COR-L47 (cell line): ENCODE measurements at places on chromosomes 1 and 21.
A peak's percentile ranks its signal among the peaks of the same experiment; 100 is the strongest.

DNA sequence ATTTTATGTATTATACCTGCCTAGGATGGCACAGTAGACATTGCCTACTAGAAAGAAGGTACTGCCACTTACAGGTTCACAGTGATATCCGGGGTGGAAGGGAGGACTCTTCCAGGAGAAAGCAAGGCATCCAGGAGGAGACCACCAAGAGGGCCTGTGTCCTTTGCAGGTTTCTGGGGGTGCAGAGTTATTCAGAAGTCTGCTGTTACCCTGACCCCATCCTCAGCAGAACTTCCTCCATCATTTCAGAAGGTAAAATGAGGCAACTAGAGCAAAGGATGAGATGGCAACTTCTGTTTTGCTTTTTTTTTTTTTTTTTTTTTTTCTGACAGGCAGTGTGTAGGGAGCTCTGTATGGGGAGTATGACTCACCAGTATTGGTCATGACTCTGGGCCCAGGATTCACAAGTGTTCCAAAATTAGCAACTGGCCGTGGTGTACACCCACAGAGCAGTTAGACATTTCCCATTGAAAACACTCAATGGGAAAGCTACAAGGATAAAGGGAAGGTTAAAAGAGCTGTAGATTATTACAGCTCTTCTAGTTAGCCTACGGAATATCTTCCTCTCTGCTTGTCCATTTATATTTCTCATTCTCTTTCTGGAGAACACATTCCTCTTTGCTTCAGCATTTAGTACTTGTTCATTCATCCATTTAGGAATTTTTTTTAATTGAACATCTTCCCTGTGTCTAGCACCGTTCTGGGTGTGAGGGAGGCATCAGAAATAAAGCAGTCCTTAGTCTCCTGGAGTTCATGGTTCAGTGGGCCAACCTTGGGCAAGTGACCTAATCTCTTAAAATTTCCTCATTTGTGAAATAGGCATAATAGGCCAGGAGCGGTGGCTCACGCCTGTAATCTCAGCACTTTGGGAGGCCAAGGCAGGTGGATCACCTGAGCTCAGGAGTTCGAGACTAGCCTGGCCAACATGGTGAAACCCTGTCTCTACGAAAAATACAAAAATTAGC, 50.5 kb upstream of the PPP2R5A start:
- DNase-seq: no peak

DNA sequence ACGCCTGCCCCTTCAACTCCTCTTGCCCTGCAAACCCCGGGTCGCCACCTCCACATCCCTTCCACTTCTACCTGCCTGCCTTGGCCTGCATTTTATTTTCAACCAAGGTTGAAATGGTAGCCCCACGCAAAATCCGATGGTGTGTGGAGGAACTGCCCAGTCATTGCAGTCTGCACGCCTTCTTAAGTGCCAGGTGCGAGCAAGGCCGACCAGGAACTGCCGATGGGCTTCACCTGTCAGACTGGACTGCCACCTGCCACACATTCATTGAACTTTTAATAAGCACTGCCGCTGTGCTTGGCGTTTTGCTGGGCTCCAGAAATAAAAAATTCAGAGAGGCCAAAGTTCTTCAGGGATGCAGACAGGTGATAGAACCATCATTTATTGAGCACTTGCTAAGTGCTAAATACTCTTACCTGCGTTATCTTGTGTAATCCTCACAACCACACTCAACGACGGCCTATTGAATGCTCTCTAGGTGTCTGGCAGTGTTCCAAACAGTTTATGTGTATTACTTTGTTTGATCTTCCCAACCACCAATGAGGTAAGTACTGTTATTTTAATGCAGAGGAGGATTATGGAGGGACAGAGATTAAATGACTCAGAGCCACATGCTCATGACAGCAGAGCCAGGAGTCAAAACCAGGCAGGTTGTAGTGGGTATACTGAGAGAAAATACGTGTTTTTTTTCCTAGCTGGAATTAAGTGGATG, 36.2 kb downstream of the CACHD1 start:
- peak; percentile 76 for DNase-seq

- DNase-seq: no peak
Observed at GRCh38 chr1:237681210-237681609, 209.5 kb downstream of the ZP4 start.

DNA sequence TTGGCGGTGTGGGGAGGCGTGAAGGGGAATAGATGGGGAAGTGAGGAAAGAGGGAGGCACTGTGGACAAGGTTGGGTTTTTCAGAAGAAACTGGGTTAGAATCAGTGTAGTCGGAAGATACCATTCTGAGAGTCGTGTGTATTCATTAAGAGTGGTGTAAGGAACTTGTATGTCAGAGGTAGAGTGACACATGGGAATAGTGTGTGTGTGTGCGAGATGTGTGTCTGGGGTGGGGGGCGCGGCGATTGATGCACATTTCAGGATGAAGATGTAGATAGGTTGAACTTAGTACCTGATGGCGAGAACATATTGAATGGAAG, 878 bp downstream of the SMG7 start:
- peak; percentile 0 for DNase-seq

DNA sequence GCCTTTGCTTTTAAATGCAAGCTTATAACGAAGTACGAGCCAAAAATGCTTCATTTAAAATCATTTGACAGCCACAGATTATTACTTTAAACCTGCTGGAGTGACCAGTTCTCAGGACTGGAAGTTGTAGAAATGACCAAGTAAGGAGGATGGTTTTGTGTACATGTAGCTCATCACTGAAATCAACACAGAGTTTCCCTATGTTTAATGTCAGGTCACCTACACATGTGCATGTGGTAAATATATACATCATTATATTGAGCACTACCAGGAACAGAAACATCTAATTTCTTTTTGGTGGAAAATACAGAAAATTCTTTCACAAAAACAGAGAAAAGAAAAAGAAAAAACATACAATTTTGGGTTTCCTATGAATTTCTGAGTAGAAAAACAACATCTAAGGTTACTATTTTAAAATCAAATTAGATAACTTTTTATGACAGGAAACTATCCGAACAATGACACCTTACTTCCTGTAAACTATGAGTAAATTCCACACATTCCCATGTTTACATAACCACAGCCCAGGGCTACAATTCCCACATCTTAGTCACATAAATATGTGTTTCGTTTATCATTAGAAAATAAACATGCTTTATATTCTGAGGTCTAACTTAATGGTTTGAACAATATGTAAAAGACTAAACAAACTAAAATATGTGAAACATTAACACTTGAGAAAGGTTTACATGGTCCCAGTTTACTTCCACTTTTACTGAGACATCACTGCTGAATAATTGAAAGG, 73.6 kb downstream of the ZNF281 start:
- DNase-seq: no peak

- DNase-seq: no peak
Observed at GRCh38 chr21:28602546-28602945, 390.1 kb downstream of the LTN1 start.

- DNase-seq: peak; percentile 17
Observed at GRCh38 chr1:9289090-9289534, 3.6 kb upstream of the SPSB1 start.

- DNase-seq: no peak
Observed at GRCh38 chr1:219171192-219171935, 2.3 kb upstream of the LYPLAL1 start.

DNA sequence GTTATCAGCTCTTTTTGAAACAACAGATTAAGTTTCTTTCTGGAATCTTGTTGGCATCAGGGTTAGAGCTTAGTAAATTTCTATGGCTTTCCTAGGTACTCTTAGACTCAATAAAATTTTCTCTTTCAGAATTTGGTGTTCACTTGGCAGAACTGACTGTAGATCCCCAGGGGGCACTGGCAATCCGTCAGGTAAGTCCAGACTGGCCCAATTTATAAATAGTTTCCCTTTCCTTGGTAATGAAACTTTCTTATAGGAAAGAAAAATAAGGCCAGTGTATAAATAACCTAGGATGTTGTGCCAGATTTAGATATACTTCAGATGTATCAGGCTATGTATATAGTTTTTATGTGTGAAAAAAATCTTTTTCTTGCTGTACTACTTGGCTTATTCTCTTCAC, 18.2 kb downstream of the IPO9 start:
- no peak for DNase-seq

DNA sequence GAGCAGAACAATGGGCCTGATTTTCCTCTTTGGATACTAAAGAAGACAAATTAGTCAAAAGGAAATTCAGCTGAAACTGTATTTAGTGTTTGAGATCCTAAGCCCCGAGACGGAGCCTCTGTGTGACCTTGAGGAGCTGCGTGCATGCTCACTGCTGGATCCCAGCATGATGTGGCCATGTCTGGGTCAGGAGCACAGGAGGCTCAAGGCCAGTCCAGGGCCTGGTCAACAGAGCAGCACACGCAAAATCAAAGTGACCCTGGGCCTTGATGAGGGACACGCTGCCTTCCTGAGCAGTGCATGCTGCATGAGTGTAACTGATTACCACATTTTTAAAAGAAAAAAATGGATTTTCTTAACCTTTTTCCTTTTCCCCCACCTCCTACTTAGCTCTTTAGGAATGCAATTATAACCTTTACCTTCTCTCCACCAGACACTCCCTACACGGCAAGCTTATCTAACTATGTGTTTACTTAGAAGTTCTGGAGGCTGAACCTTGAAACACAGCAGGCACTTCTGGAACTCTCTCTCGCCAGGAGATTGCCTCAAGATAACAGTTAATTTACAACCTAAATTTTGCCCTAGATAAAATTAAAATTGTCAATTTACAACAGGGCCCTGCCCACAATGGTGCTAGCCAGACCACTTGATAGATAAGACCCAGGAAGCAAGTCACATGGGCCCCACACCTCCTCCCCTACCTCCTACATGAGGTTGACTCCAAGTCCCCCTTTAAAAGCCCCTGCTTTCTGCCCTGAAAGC, 144.6 kb downstream of the LRIG2 start:
- no peak for DNase-seq

- DNase-seq: no peak
Observed at GRCh38 chr1:55129194-55129728, 85.9 kb downstream of the USP24 start.

DNA sequence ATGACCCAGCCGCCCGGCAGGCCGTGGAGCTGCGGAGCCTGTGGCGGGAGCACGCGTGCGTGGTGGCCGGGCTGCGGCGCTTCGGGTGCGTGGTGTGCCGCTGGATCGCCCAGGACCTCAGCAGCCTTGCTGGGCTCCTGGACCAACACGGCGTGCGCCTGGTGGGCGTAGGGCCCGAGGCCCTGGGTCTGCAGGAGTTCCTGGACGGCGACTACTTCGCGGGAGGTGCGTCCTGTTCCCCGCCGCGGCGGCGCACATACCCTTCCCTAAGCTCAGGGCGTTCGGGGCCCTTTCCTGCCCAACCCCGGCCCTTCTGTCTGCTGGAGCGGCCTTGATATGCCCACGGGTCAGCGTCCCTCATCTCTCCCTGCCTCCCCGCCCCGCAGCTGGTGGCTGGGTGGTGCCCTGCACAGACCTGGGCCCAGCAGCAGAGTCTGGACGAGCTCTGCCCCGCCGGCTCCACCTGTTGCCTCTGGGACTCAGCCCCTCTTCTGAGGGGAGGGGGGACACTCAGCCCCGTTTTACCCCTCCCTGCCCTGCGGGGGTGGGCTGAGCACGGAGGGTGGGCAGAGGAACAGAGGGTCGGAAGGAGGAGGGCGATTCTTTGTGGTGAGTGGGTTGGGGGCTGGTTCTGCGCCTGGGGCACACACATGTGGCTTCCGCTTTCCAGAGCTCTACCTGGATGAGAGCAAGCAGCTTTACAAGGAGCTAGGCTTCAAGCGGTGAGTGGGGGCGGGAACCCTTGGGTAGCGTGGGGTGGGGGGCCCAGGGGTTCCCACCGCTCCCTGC, 688 bp downstream of the PRXL2B start:
- peak; percentile 28 for DNase-seq

GRCh38 chr1:209785592-209785991, 1.2 kb upstream of the C1orf74 start:
- no peak for DNase-seq

DNA sequence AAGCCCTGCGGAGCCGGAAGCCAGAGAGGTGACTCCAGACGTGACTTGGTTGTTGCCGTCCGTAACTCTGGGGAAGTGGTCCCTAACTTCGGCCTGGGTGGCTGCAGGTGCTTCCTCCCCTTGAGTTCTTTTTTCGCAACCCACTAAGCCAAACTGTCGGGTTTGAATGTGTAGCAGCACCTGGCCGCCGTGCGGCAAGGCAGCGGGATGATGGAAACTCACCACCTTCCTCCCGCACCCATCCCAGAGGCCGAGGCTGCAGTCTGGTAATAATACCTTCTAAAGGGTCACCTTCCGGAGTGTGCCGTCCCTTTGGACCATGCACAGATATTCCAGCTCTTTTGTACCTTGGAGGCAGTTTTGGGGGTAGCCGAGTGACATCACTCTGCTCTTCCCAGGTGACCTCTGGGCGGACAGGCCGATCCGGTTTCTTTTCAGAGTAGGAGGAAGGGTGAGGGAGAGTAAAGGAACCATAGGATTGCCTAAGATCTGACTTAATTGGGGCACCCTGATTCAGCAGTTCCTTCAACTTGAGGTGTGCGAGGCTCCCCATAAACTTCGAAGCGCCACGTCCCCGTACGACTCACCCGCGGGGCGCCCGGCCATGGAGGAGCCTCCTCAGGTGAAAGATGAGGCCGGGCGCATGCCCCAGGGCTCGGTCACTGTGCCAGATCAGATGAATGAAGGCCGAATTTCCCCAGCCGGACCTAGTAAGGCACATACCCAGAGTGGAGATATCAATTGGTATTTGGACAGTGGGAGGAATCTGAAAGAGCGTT, 1.0 kb downstream of the KCNK1 start:
- DNase-seq: no peak

- no peak for DNase-seq
Observed at GRCh38 chr1:231964241-231964640, 337.7 kb downstream of the DISC1 start.

DNA sequence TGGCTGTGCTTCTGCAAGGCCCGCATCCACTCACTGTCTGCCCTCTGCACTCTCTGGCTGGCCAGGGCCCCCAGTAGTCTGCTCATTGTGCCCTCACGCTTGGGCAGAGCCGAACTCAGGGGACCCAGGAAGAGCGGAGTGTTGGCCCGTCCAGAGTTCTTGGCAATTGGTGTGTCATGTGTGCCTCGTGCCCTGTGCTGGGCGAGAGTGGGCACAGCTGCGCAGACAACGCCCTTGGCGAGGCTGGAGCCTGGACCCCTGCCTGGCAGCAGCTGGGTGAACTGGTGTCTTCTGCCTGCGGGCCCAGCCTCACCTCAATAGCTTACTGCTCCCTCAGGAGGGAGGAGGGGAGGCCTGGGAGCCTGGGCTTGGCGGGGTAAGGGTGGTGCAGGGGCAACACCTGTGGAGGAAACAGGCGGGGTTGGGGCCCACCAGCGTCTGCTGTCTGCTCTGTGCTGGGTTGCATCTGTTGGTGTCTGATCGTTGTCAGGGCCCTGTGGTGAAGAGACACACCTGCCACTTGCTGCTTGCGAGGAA, 2.1 kb downstream of the GUK1 start:
- DNase-seq: no peak

GRCh38 chr1:226942392-226942791, 2.3 kb downstream of the COQ8A start:
- DNase-seq: no peak

- no peak for DNase-seq
Observed at GRCh38 chr1:76832521-76832920, 34.8 kb upstream of the ST6GALNAC5 start.

DNA sequence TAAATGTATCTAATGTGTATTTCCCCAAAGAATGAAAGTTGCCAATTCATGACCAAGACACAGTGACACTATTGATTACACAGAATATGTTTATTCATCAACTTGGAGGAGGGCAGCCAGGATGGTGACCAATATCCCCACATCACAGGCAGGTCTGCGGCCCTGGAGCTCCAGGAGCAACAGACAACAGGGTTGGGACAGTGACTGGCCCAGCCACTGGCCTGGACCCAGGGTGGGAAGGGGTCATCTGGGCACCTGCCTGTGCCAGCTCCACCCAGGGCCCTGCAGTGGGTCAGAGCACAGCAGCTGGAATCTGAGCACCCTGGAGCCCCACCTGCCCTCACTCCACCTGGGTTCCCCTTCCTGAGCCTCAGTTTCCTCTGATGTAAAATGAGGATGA, 466.1 kb downstream of the MATN1 start:
- DNase-seq: no peak
